ENCODE measurements at places on chromosomes 7 and 10.

GRCh38 chr7:104956753-104957450 lies 57.1 kb upstream of the KMT2E start:
- DNase-seq = peak; percentile 58

GRCh38 chr7:105972276-105972675 lies 9.2 kb downstream of the CDHR3 start:
- DNase-seq = no peak

DNA sequence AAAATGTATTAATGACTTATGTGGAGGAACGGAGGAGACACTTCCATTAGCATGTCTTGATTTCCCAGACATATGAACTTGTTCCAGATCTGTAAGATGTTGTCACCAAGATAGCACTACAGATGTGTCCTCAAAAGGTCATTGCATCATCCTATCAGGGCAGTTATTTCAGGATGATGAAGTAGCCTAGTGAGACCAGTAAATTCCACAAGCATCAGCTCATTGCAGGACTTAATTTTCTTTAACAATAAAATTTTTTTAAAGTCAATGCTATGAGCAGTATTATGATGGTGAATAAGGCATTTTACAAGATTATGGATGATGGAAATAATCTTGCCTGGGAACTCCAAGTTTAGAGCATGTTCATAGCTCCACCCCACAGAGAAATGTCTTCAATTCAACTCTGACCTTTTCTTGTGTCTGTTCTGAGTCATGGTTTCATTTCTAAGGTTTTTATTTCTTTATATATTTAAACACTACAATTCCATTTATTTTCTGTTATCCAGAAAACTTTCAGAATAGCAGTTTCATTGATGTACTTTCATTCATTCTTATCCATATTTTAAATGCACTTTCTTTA lies 1203.3 kb upstream of the CELF2 start:
- DNase-seq = no peak

- DNase-seq = no peak
These were observed 150.2 kb downstream of the TCF7L2 start for GRCh38 chr10:113100281-113100680.

GRCh38 chr10:79483299-79483698 lies 29.0 kb upstream of the EIF5AL1 start:
- DNase-seq = no peak

- DNase-seq = no peak
These were observed 152.1 kb upstream of the LYZL2 start for GRCh38 chr10:30781670-30782121.

GRCh38 chr10:43299579-43299978 lies 32.7 kb upstream of the RASGEF1A start:
- DNase-seq = no peak

DNA sequence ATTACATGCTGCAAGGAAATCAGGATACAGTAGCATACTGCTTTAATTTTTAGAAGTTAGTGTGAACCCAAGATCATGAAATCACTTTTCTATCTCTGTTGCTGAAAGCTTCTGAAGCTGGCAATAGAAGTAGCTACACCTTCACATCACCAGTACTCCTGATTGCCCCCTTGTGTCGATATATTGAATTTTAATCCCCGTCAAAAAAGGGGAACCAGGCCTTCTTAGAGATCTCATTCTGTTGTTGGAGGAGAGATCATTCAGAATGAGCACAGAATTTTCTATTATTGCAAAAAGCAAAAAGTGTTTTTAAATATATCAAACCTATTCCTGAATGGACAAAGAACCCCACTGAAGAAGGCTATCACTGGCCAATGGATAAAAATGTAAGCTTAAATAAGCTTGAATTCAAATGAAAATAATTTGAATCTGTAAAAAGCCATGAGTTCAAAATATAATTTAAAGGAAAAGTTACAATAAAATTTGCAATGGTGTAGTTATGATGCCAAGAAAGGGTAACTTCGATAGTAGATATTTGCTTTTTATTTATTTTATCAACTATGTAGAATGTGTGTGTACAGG lies 39.7 kb upstream of the TEX47 start:
- DNase-seq = no peak

- no peak for DNase-seq
These were observed 81.8 kb upstream of the SFMBT2 start for GRCh38 chr10:7492660-7493046.

DNA sequence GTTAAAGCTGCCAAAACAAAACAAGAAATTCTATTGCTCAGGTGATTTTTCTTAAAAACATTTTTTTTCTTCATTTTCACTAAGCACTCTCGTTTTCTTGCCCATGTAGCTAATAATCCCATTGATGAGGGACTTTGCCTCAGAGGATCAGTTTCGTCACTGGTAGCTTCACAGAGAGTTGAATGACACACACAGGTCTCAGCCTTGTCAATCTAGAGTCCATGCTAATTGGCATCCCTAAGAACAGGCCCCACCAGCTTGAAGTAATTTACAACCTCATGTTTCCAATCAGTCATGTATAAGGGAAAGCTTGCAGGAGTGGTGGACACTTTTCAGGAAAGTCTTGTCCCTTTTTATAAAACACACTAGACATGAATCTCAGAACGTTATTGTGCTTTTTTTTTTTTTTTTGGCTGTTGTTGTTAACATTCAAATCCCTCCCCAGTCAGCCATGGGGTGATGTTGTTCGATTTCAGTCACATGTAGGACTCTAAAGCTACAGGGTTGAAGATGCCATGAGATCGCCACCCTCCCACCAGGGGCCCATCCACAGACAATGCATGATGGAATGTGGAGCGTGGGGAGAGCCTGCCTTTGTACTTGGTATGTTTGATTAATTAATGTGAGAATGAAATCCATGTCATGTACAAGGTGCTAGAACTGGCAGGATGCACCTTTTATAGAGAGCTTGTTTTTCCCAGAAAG lies 232.4 kb upstream of the FZD8 start:
- no peak for DNase-seq

DNA sequence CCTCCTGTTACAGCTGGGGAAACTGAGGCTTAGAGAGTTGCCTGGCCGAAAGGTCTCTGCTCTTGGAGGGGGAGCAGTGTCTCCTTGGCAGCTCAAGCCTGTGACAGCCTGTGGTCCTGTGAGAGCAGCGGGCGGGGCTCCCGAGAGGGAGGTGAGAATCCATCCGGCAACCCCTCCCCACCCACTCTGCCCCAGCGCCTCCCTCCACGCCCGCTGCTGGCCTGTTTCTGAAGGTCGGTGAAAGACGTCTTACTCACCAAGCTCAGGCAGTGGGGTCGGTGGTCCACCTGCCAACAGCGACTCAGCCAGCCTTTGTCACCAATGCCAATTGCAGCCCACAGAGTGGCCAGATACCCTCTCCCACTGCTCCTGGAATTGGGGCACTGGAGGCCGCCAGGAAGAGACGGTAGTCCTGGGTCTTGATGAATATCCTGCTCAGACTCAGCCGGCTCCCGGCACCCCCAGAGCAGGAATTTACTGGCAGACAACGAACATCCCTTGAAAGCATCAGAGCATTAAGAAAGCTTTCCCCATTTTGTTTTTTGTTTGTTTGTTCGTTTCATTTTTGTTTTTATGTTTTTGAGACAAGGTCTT lies 7.4 kb upstream of the TTYH3 start:
- DNase-seq = no peak

DNA sequence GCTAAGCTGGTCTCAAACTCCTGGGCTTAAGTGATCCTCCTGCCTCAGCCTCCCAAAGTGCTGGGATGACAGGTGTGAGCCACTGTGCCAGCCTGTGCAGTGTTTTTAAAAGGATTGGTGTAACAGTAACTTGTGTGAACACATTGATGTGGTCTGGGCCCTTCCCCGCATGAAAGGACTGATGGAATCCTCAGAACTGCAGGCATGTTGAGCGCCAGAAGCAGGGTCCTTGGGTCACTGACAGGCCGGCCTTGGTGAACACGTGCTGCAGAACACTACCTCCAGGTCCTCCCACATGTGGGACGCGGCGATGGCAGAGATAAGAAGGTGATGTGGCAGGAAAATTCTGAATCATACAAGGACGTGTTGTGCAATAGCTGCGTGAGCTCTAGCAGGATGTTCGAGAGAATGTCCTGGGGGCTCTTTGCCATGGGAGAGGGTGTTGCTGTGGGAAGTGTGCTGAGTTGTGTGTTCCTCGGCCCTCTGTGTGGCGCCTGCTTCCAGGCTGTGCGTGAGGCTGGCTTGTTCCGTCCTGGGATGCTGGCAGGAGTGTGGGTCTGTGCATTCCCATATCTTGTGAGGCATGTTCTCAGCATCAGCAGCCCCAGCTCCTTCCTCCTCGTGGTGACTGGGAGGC lies 68.2 kb downstream of the DNAJB6 start:
- peak; percentile 81 for DNase-seq

DNA sequence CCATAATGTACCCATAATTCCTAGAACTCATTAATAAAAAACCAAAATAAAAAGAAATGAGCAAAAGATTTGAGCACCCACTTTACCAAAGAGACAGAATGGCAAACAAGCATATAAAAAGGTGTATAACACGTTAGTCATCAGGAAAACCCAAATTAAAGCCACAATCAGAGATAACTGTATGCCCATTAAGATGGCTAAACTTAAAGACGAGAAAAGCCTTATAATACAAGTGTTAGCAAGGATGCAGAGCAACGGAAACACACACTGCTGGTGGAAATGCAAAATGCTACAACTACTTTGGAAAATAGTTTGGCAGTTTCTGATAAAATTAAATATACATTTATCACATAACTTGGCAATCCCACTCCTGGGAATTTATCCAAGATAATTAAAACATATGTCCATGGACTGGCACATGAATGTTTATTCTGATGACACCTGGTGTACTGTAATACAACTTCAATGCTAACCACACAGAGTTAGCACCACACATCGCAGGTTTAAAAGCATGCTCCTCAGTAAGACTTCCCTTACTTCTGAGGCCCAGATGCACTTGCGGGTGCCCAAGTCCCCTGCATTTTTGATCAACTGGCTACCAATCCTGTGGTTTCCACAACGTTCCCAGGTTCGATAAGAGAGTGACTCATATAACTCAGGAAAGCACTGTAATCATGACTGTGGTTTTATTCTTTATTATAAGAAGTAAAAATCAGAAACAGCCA lies 158.6 kb downstream of the SNX13 start:
- DNase-seq = no peak

- DNase-seq = peak; percentile 29
These were observed 29.4 kb upstream of the MBL2 start for GRCh38 chr10:52801947-52802346.

GRCh38 chr10:100889546-100889945 lies 23.2 kb upstream of the SLF2 start:
- no peak for DNase-seq

GRCh38 chr10:118307220-118307619 lies 34.9 kb downstream of the FAM204A start:
- DNase-seq = no peak

- DNase-seq = no peak
These were observed 28.6 kb downstream of the CASTOR2 start for GRCh38 chr7:74993121-74993520.

DNA sequence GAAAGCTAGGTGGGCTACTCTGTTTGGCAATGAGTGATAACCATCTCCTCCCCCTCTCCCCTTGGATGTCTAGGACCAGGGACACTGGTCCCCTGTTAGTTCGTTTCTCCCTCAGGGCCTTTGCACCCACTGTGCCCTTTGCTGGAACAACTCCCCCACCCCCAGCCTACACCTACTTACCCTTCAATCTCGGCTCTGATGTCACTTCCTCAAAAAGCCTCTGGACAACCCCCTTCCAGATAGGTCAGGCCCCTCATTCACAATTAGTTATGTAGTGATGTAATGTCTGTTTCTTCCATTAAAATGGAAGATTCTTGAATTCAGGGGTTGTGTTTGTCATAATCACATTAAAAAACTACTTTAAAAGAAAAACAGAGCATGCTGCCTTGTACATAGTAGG lies 152.9 kb downstream of the SNX10 start:
- no peak for DNase-seq

GRCh38 chr7:74217455-74218342 lies 7.9 kb downstream of the LAT2 start:
- DNase-seq = no peak

DNA sequence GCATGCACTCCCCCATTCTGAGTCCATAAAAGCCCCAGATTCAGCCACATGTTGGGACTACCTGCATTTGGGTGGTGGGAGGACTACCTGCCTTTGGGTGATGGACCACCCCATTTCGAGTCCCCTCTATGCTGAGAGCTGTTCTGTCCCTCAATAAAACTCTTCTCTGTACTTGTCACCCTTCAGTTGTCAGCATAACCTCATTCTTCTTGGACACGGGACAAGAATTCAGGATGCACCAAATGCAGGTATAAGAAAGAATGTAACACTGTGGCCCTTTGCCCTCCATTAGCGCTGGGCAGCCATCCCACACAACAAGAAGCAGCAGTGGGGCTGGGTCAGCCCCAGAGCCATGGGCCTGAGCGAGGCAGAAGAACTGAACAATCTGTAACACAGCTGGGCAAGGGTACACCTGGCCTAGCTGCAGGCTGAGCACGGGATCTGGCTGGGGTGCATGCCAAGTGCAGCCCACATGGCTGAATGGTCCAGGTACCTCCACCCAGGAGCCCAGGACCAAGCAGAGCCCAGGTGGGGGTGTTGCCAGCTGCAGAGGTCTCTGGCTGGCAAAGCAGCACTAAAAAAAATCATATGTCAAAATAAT lies 1344.3 kb upstream of the LRRTM3 start:
- no peak for DNase-seq

DNA sequence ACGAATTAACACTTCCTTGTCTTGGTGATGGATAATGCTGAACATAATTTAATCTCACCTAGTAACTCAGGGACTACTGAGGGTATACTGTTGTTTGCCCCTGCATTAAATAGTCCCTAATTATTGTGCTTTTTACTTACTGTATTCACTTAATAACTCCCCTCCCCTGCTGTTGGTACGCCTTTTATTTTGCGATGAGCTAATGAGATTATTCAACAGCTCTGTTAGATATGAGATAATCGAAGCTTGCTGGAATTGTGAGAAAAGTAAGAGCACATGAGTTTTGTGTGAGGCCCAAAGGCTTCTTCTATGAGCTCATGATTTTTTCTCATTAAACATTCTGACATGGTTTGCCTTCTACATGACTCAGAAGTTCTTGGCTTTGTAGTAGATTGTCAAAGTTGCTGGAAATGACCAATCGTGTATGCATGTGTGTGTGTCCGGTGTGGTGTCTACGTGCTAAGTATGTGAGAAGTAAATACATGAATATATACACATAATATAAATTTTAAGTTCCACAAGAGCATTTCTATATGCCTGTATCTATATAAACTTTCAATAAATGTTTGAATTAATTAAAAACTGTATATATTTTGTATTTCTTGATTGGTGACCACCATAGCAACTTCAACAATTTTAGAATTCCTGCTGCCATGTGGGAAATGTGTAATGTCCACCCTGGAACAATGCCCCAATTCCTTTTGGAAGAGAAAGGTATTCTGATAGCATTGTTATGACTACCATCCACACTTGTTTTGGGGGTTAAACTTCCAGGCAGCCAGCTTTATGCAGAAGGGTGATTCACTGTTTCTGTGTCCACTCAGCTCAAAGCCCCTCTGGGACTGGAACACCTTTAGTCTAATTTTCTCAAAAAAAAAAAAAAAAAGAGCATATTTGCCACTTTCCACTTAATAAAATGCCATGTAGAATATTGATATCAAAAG lies 106.2 kb downstream of the SAMD9 start:
- peak; percentile 74 for DNase-seq
